ENCODE measurements at places on chromosomes 1 and 21.

DNA sequence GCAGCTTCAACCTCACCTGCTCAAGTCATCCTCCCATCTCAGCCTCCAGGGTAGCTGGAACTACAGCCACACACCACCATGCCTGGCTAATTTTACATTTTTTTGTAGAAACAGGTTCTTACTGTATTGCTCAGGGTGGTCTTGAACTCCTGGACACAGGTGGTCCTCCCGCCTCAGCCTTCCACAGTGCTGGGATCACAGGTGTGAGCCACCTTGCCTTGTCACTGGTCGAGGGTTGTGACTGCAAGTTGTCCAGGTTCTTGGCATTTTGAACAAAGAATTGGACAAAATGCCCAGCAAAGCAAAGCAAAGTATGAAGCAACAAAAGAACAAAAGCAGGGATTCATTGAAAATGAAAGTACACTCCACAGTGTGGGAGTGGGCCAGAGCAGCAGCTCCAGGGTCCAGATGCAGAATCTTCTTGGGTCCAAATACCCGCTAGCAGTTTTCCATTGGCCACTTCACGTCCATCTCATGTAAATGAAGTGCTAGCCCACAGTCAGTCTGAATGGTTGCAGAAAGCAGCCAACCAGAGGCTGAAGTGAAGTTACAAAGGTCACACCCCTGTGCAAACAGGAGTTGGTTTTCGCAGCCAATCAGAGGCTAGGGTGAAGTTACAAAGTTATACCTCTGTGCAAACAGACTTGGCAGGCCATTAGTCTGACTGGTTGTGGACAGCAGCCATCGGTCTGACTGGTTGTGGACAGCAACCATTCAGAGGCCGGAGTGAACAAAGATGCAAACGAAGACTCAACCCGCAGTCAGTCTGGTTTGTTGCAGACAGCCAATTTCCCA lies 109.5 kb upstream of the KIF26B start:
- no peak for DNase-seq

GRCh38 chr21:39040494-39041110 lies 142.6 kb downstream of the PSMG1 start:
- no peak for DNase-seq

DNA sequence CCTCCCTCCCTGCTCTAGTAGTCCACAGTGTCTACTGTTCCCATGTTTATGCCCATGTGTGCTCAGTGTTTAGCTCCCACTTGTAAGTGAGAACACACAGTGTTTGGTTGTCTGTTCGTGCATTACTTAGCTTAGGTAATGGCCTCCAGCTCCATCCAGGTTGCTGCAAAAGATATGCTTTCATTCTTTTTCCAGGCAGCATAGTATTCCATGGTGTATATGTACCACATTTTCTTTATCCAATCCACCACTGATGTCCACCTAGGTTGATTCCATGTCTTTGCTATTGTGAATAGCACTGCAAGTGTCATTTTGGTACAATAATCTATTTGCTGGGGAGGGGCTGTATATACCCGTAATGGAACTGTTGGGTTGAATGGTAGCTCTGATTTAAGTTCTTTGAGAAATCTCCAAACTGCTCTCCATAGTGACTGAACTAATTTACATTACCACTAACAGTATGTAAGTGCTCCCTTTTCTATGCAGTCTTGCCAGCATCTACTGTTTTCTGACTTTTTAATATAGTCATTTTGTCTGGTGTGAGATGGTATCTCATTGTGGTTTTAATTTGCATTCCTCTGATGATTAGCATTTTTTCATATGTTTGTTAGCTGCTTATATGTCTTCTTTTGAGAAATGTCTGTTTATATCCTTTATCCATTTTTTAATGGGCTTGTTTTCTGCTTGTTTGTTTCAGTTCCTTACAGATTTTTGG lies 191.9 kb upstream of the DMRTA2 start:
- no peak for DNase-seq

DNA sequence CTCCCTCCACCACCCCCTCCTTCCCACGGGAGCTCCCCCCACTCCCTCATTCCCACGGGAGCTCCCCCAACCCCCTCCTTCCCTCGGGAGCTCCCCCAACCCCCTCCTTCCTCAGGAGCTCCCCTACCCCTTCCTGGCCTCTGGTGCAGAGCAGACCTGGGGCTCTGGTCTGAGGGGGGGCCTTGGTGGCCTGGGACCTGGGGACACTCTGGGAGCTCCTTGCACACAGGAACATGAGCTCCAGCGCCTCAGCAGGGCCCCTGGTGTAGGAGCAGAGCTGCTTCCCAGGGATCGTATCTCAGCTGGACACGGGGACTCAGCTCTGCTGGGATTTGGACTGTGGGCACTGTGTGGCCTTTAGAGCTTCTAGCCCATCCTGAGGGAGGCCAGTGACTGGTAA lies 19.7 kb upstream of the PRSS38 start:
- DNase-seq, result no peak

All from stimulated activated CD8-positive, alpha-beta memory T cell treated with anti-CD3 and anti-CD28 coated beads, Interleukin-7, amount 100 ng/mL, for 1 hour (primary cell).